ENCODE measurements at places on chromosomes 12 and 14. TPM values are rescaled to one million over a fixed set of nuclear protein-coding genes. Genes with fewer than 3 reads are reported as not detected.
A peak's percentile ranks its signal among the peaks of the same experiment; 100 is the strongest.

DNA sequence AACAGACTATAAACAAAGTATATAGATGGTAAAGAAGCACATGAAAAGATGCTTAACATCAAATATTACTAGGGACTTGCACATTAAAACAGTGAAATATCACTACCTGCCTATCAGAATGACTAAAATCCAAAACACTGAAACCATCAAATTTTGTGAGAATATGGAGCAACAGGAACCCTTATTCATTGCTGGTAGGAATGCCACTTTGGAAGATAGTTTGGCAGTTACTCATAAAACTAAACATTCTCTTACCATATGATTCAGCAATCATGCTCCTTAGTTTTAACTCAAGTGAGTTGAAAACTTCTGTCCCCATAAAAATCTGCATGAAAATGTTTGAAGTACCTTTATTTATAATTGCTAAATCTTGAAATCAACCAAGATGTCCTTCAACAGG lies 297.6 kb downstream of the DAD1 start:
- no peaks in the 10 kb centered on the region for H3K36me3 ChIP-seq
- H3K27me3 ChIP-seq: no peaks in the 10 kb centered on the region
- no peak overlapping the region for H3K4me3 ChIP-seq
- H3K27ac ChIP-seq: no peak overlapping the region
- peaks cover 21% of the 10 kb centered on the region for H3K4me1 ChIP-seq
- no peak for DNase-seq

GRCh38 chr12:91722072-91722471 lies 423.6 kb downstream of the BTG1 start:
- no peaks in the 10 kb centered on the region for H3K4me1 ChIP-seq
- H3K4me3 ChIP-seq: no peak overlapping the region
- no peaks in the 10 kb centered on the region for H3K36me3 ChIP-seq
- H3K27ac ChIP-seq: no peak overlapping the region

SLCO1A2 gene
- total RNA-seq: 25.2 TPM

LMNTD1 gene
- not detected for total RNA-seq

GRCh38 chr12:67091204-67091603 lies 178.0 kb upstream of the CAND1 start:
- H3K4me1 ChIP-seq: no peaks in the 10 kb centered on the region
- no peaks in the 10 kb centered on the region for H3K27me3 ChIP-seq
- DNase-seq: no peak
- H3K36me3 ChIP-seq: no peaks in the 10 kb centered on the region
- H3K27ac ChIP-seq: no peak overlapping the region

CFAP251 gene
- total RNA-seq: 2.5 TPM

DNA sequence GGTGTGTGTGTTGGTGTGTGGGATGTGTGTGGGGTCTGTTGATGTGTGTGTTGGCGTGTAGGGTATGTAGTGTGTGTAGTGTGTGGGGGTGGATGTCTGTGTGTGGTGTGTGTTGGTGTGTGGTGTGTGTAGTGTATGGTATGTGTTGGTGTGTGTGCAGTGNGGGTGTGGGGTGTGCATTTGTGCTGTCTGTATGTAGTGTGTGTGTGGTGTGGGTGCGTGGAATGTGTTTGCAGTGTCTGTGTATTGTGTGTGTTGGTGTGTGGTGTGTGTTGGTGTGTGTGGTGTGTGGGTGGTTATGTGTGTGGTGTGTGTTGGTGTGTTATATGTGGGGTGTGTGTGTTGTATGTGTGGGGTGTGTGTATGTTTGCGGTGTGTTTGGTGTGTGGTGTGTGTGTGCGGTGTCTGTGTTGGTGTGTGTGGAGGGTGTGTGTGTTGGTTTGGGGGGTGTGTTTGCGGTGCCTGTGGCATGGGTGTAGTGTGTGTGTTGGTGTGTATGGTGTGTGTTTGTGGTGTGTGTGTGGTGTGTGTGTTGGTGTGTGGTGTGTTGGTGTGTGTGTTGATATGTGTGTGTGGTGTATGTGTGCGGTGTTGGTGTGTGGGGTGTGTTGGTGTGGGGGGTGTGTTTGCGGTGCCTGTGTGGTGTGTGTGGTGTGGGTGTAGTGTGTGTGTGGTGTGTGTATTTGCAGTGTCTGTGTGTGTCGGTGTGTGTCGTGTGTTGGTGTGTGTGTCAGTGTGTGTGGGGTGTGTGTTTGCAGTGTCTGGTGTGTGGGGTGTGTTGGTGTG lies 14.7 kb downstream of the MLXIP start:
- H3K4me1 ChIP-seq: peaks cover 23% of the 10 kb centered on the region
- H3K36me3 ChIP-seq: no peaks in the 10 kb centered on the region
- H3K27ac ChIP-seq: no peak overlapping the region
- no peak for DNase-seq
- no peaks in the 10 kb centered on the region for H3K27me3 ChIP-seq

BRI3BP gene
- total RNA-seq: 12.6 TPM

STXBP6 gene
- total RNA-seq: 23.8 TPM

GRCh38 chr12:48331399-48331798 lies 19.3 kb downstream of the ZNF641 start:
- DNase-seq: no peak
- no peaks in the 10 kb centered on the region for H3K4me1 ChIP-seq
- no peak overlapping the region for H3K27ac ChIP-seq
- H3K4me3 ChIP-seq: no peak overlapping the region
- no peaks in the 10 kb centered on the region for H3K36me3 ChIP-seq

DNA sequence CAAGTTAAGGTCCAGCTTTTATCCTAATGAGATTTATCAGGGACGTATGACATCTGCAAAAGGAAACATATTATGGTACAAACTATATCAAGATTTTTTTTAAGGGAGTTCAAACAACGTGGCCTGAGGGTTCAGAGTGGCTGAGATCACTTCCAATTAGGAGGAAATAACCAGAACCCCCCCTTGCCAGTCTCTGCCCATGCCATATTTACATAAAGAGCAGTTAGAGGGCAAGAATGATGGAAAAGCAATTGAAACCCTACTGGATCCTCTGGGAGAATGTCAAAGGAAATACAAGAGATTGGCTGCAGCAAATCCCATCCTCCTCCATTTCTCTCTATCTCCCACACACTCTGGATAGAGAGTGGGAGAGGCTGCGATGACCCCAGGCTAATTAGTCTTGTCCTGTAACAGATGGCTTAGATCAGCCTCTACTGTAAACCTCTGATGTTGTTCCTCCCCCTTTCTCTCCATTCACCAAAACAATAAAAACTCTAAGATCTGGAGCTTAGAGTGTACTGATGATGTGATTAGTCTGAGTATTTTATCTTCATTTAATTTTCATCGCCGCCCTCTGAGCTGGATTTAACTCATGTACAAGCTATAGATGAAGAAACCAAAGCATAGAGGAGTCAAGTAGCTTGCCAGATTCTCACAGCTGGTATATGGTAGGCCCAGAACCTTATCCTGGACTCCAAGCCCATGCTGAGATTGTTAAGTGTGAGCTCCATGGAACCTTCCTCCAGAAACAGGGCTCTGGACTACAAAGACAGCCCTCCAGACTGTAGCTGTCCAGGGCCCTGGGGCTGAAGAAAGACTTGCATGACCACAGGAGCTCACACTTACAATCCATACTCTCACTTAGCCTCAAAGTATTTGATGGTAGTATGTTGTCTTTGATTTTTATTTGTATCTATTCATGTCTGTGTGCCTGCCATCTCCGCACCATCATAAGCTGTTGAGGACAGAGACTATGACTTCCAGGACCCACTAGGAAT lies 54.1 kb upstream of the GNG2 start:
- no peaks in the 10 kb centered on the region for H3K36me3 ChIP-seq
- no peak overlapping the region for H3K27ac ChIP-seq
- no peaks in the 10 kb centered on the region for H3K27me3 ChIP-seq
- no peak for DNase-seq
- no peak overlapping the region for H3K4me3 ChIP-seq

KIF26A gene
- 82.9 TPM for total RNA-seq

SOAT2 gene
- total RNA-seq: not detected

DPPA3 gene
- 2.8 TPM for total RNA-seq

RALGAPA1 gene
- 27.3 TPM for total RNA-seq

HOXC10 gene
- total RNA-seq: not detected

DNA sequence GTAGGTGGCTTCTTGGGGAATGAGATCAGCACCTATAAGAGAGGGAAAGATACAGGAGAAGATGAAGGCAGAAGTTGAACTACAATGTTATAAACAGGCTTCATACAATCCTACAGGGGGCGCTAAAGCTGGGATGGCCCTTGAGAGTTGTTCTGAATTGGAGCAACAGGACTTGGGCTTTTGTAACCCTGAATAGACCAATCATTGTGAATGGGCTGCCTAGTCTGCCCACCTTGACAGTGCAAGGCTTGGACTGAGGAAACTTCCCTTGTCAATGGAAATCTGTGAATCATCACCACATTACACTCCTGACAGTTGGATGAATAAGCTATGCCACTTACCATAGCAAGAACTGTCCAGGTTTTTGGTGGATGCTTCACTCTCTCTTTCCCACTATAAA lies 306.1 kb downstream of the KCNC2 start:
- H3K36me3 ChIP-seq: no peaks in the 10 kb centered on the region
- no peak overlapping the region for H3K4me3 ChIP-seq
- no peaks in the 10 kb centered on the region for H3K4me1 ChIP-seq
- H3K27ac ChIP-seq: no peak overlapping the region
- H3K27me3 ChIP-seq: no peaks in the 10 kb centered on the region

DNA sequence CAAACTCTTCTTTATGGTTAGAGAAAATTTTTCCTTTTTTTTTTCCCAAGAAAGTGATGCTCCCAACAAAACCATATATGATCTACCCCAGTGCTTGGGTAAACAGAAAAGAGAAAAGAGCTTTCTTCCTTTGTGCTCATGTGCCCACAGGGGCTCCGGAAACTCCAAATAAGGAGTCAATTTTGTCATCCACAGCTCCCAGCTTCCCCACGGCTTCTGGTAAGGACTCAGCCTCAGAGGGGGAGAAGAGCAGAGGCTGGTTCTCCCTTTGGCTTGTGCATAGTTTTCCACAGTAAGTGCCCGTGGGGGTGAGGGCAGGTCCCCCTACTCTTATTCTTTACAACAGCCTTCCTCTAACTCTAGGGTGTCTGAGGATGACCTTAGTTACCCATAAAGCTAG lies 13.3 kb upstream of the RGS6 start:
- no peaks in the 10 kb centered on the region for H3K36me3 ChIP-seq
- no peak overlapping the region for H3K27ac ChIP-seq
- no peaks in the 10 kb centered on the region for H3K27me3 ChIP-seq
- peak; percentile 69 for DNase-seq
- H3K4me3 ChIP-seq: no peak overlapping the region

- DNase-seq: peak; percentile 95
- H3K36me3 ChIP-seq: no peaks in the 10 kb centered on the region
- H3K27ac ChIP-seq: no peak overlapping the region
- H3K4me3 ChIP-seq: no peak overlapping the region
These were observed 23.0 kb downstream of the FAM222A start for GRCh38 chr12:109736552-109737108.

GRCh38 chr14:59355091-59355490 lies 110.1 kb downstream of the GPR135 start:
- H3K27ac ChIP-seq: no peak overlapping the region
- DNase-seq: no peak
- no peak overlapping the region for H3K4me3 ChIP-seq
- H3K4me1 ChIP-seq: peaks cover 7% of the 10 kb centered on the region
- no peaks in the 10 kb centered on the region for H3K27me3 ChIP-seq
- H3K36me3 ChIP-seq: no peaks in the 10 kb centered on the region

VRTN gene
- 143 TPM for total RNA-seq

DNA sequence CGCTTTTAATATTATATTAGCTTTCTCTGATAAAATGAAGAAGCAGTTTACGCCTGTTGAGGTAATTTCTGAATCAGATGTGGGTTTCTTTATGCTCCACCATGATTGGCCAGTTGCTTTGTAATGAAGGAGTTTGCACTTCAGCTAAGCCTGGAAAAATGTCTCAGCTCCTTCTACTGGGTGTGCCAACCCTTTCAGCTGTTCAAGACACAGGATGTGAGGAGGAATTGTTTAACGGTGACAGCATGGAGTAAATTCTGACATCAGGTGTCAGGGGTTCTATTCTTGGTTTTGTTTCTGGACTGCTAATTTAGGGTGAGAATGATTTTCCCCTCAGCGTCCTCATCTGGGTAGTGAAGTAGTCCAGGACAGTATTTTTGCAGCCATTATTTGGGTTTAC lies 43.5 kb downstream of the FLRT2 start:
- H3K27me3 ChIP-seq: no peaks in the 10 kb centered on the region
- H3K36me3 ChIP-seq: no peaks in the 10 kb centered on the region
- DNase-seq: no peak
- H3K4me1 ChIP-seq: peaks cover 43% of the 10 kb centered on the region
- no peak overlapping the region for H3K4me3 ChIP-seq

GRCh38 chr12:92537290-92537960 lies 165.4 kb upstream of the PLEKHG7 start:
- H3K27me3 ChIP-seq: no peaks in the 10 kb centered on the region
- H3K4me3 ChIP-seq: no peak overlapping the region
- DNase-seq: peak; percentile 17
- H3K36me3 ChIP-seq: no peaks in the 10 kb centered on the region

DNA sequence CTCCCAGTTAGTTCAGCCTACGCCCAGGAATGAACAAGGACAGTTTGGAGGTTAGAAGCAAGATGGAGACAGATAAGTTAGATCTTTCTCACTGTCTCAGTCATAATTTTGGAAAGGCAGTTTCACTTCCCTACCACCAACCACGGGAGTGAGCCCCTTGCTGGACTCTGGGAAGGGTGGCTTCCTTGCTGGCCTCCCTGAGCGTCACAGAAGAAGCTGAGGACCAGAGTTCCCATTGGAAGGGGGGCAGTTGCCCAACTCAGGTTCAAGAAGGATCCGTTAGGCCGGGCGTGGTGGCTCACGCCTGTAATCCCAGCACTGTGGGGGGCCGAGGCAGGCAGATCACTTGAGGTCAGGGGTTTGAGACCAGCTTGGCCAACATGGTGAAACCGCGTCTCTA lies 106.2 kb upstream of the MAX start:
- H3K27me3 ChIP-seq: no peaks in the 10 kb centered on the region
- peaks cover 3% of the 10 kb centered on the region for H3K4me1 ChIP-seq
- no peak overlapping the region for H3K4me3 ChIP-seq
- H3K36me3 ChIP-seq: no peaks in the 10 kb centered on the region
- no peak for DNase-seq

HVCN1 gene
- total RNA-seq: 11.8 TPM

GRCh38 chr12:93698307-93699092 lies 21.3 kb downstream of the CRADD start:
- H3K27ac ChIP-seq: peak overlapping the region; percentile 85
- H3K4me1 ChIP-seq: peaks cover 31% of the 10 kb centered on the region
- H3K27me3 ChIP-seq: no peaks in the 10 kb centered on the region
- DNase-seq: peak; percentile 30
- no peaks in the 10 kb centered on the region for H3K36me3 ChIP-seq

DNA sequence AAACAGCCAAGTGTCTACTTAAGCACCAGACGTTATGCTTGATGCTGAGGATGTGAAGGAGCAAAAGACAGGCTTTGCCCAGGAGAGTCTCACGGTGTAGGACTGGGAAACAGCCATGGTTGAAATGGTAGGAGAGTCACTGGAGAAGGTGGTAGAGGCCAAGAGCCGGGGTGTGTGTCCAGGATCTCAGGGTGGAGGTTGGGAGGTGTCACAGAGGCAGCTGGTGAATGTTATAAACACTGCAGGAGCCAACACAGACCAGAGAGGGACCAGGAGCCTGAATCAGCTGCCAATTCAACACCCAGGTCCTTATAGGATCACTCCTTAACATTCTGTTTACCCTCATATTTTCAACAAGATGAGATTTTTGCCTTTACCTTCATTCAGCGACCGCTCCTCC lies 7.5 kb downstream of the NID2 start:
- no peaks in the 10 kb centered on the region for H3K36me3 ChIP-seq
- no peak overlapping the region for H3K27ac ChIP-seq
- no peak overlapping the region for H3K4me3 ChIP-seq
- peaks cover 18% of the 10 kb centered on the region for H3K27me3 ChIP-seq
- peaks cover 18% of the 10 kb centered on the region for H3K4me1 ChIP-seq

TEX52 gene
- total RNA-seq: not detected

Measured in GM23338 (cell line).